ENCODE measurements at places on chromosomes 13 and 19.

DNA sequence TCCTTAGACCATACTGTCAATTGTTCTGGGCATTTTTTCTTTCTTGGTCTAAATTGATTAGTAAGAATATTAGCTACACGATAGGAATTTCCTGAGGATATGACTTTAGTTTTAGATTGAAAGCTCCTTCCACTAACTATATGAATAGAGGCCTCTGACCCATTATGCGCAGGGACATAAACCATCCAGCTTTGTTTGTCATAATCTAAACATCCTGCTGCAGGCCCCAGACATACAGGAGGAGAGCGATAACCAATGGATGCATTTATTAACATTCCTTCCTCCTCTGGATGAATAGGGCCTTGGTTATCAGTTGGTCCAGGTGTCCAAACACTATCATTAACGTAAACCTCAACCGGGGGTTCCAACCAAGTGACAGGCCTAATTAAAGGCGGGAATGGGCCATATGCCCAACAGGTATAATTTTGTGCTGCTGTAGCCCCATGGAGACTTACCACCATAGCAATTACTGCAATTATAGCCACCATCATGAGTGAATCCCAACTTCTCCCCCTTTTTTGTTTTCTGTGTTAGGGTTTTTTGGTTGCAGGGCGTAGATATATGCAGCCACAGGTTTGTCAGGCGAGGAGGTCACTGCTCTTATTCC is 32.6 kb downstream of the CLEC4M start:
- DNase-seq = no peak

DNA sequence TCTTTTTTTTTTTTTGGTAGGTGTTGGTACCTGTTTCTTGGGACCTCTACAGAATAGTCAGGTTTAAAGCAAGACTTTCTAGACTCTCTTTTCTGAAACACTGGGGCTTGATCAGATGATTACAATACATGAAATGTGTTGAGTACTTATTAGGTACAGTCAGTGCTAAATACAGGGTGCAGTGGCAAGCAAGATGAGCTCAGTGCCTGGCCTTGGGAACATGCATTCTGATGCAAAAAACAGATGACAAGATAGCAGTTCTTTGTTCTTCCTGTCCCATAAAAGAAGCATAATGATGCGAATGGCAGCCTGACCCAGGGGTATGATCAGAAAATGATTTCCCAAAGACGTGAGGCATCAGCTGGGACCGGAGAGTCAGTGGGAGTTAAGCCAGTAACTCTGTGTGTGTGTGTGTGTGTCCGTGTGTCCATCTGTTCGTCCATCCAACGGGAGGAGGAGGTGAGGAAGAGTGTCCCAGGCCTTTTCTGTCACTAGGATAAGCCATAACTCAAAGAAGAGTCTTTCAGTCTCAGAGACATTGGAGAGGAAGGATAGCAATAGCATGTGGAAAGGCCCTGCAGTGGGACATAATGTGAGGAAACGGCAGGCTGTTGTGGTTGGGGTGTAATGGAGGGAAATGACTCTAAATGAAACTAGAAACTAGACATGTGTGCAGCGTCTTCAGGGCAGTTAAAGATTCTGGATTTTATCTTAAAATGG is 32.2 kb downstream of the SLAIN1 start:
- DNase-seq = no peak

DNA sequence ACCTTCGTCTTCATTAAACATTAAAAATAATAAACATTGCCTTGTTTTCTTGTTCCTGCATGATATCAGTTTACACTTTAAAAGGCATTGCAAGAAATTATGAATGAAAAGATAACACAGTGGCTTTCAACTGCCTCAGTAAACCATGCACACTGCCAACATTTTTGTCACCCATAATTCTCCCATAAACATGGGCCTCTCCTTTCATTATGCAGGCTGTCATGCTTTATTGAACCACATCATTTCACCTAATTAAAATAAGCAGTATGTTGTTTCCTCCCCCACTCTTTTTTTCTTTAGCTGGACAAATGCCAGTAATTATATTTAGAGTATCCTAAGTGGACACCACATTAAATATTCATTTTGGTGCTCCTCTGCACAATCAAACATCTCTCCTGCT is 1566.5 kb upstream of the SLC10A2 start:
- peak; percentile 76 for DNase-seq

GRCh38 chr19:6509118-6509971 is 7.2 kb upstream of the TUBB4A start:
- no peak for DNase-seq

DNA sequence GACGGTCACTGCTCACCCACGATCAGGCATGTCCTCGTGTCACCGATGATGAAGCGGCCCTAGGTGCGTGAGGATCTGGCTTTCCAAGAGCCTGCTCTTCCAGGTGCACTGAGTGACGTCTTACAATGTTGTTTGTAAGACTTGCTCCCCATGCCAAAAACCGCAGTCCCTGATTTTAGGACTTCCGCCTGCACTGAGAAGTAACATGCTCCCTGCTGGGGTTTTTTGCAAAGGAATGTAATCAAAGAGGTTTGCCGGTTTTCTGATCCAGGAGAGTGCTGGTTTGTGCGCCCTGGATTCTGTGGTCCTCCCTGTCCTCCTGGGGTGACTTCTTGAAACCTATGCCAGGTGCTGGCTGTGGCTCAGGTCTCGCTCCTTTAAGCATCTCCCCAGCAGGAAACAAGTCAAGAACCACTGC is 38.8 kb downstream of the MYO9B start:
- no peak for DNase-seq

DNA sequence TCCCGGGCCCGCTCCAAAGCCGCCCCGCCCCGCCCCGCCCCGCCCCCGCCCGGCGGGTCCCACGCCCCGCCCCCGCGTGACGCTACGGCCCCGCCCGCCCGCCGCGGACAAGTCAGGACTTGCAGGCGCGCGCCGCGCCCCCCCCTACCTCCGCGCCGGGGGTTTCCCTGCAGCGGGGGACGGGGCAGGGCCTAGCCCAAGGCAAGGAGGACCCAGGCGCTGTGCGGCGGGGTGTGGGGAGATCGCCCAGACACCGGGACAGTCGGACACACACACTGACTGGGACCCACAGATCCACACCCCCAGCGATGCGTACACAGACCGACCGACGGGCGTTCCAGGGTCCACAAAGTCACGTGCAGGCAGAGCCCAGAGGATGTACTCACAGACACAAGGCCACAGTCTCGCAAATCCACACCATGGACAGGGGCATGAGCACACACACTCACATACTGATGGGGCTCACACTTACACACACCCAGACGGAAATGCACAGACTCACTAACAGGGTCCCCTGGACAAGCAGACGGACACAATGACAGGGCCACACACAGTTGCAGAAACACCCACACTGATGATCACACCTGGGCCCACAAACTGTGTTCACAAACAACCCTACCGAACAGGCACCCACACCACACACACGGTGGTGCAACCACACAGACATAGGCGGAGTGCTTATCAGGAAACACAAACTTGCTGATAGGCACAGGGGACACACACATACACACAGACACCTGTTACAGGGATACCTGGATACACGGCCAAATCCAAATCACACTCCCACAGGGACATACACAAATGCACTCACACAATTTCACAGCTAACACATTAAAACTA is 436 bp upstream of the BBC3 start:
- no peak for DNase-seq

GRCh38 chr19:1567116-1567847 is 843 bp downstream of the MEX3D start:
- no peak for DNase-seq

- DNase-seq = no peak
Measured at GRCh38 chr13:30520571-30520970, 54.8 kb upstream of the HMGB1 start.

DNA sequence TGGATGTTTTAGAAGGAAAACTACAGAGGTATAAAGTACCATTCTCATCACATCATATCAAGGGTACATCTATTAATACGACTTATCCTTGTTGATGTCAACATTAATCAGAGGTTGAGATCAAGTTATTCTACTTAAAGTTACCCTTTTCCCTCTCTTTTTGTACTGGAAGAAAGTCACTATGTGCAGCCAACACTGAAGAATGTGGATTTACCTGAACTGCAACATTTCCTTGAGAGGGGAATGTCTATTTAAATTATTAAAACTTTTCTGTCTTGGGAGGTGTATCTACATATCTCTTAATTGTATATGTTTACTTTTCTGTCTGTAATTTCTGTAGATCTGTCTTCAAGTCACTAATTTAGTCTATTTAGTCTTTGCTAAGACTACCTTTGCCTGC is 2.5 kb upstream of the FBXL3 start:
- no peak for DNase-seq

GRCh38 chr19:50290011-50290410 is 39.2 kb downstream of the KCNC3 start:
- no peak for DNase-seq

GRCh38 chr13:44306371-44307192 is 67.0 kb upstream of the SERP2 start:
- DNase-seq = peak; percentile 67

DNA sequence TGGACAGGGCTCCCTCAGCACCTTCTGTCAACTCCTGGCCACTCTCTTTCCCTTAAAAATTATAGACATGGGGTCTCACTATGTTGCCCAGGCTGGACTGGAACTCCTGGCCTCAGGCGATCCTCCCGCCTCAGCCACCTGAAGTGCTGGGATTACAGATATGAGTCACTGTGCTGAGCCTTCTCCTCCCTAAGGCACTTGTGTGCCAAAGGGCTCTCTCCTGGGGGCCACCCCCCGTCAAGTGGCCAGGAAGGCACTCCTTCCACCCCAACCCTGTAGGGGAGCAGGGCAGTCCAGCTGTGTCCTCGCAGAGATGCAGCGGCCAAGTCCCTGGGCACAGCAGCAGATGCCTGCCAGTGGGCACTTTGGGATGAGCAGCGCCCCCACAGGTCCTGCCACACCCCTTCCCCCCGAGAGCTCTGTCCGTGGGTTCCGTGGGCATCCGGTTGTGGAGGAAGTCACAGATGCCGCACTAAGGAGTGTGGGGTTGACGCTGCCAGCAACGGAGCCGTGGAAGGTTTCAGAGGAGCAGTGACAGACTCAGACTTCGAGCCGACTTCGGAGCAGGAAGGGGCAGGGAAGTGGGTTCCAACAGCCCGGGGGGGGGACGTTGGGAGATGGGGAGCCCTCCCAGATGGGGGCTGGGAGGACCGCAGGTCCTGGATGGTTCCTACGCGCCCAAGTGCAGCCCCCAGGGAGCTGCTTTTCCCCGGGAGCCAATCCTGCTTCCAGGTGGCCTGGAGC is 3.3 kb upstream of the UQCR11 start:
- no peak for DNase-seq

GRCh38 chr13:68748038-68748437 is 1359.6 kb upstream of the ATXN8OS start:
- DNase-seq = no peak

DNA sequence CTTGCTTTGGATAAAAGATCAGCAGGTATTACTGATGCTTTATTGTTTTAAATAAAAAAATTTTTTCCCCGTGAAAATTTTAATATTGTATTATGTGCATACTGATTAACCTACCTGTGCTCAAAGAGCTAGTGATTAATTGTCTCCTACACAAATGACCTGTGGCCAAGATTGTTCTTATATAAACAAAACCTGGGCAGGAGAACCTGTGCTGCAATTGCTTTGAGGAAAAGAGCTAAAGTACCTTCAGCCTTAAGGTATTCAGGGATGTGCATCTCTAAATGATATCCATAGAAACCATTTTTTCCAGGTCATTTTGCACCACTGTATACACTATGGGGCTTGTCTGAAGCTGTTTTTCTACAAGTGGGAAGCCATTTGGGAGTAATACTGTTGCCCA is 1.2 kb downstream of the FRY start:
- no peak for DNase-seq

GRCh38 chr13:50189450-50189849 is 174.2 kb downstream of the KCNRG start:
- no peak for DNase-seq

GRCh38 chr19:1163283-1163933 is 10.7 kb downstream of the SBNO2 start:
- DNase-seq = no peak

- no peak for DNase-seq
Measured at GRCh38 chr13:40631605-40632004, 34.8 kb downstream of the FOXO1 start.

GRCh38 chr19:46347985-46348384 is 1.1 kb downstream of the PPP5C start:
- no peak for DNase-seq

DNA sequence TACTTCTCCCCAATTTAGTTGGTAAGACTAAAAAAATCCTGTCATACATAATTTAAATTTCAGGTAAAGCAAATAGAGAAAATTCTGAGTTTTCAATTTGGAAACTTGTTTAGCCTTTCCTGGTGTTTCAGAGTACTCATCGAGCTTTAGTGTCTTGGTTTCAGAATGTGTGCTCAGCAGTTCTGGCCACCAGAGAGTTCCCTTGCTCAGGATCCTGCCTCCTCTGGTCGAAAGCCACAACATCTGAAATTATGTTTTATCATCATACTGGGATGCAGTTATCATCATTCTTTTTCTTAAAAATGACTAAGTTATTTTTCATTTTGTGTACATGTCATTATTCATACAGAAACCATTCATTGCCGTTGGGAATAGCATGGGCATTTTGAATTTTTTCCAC is 263.2 kb upstream of the SPRY2 start:
- DNase-seq = no peak

DNA sequence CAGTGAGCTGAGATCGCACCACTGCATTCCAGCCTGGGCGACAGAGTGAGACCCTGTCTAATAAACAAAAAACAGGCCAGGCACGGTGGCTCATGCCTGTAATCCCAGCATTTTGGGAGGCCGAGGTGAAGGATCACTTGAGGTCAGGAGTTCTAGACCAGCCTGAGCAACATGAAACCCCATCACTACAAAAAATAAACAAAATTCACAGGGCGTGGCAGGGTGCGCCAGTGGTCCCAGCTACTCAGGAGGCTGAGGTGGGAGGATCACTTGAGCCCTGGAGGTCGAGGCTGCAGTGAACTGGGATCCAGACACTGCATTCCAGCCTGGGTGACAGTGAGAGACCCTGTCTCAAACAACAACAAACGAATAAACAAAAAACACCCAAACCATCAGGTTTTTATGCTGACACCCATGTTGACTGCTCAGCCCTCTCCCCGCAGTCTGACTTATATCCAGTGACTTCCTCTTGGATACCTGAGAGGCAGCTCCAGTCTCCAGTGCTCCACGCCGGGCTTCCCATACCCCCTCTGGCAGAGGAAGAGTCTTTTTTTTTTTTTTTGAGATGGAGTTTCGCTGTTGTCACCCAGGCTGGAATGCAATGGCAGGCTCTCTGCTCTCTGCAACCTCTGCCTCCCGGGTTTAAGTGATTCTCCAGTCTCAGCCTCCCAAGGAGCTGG is 17.7 kb downstream of the WTIP start:
- no peak for DNase-seq

DNA sequence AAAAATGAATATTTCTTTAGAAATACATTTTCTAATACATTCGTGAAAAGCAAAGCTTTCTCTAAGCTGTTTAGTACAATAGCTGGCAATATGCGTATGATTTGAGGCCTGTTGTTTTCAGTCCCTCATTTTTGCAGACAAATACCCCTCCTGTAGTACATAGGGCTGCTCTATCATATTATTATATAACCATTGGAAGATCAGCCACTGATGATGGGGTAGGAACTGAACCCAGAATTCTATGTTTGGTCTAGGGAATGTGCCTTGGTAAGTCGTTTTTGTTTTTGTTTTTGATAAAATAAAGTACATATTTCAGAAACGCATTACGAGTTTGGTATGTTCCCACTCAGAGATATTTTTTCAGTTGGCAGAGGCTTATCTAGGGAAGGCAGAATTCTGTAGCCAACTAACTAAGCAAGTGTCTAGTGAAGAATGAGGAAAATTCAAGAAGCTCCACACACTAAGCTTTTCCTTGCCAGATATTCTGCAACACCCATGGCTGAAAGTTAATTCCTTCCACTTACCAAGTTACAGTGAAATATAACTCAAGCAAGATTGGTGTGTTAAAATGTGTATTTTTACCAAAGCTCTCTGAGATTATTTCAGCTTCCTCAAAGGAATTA is 656.9 kb upstream of the MIR17HG start:
- DNase-seq = no peak

Data from NCI-H1092 treated with DMSO at 0.1 percent for 48 hours (cell line).